Kidney (tissue), 22 donors: ENCODE measurements at places on chromosomes 11 and 22. TPM values are rescaled to one million over a fixed set of nuclear protein-coding genes. Genes with fewer than 3 reads are reported as not detected.

GRCh38 chr22:26542831-26543230 lies 30.6 kb upstream of the TFIP11 start:
- DNase-seq, result no peak

GRCh38 chr11:74714904-74715303 lies 16.3 kb downstream of the CHRDL2 start:
- DNase-seq, result no peak

GRCh38 chr11:69657456-69657910 lies 16.5 kb downstream of the CCND1 start:
- DNase-seq, result no peak

The SERHL2 gene
- 3.1 TPM for total RNA-seq

The RAB36 gene
- total RNA-seq, result 30.5 TPM

DNA sequence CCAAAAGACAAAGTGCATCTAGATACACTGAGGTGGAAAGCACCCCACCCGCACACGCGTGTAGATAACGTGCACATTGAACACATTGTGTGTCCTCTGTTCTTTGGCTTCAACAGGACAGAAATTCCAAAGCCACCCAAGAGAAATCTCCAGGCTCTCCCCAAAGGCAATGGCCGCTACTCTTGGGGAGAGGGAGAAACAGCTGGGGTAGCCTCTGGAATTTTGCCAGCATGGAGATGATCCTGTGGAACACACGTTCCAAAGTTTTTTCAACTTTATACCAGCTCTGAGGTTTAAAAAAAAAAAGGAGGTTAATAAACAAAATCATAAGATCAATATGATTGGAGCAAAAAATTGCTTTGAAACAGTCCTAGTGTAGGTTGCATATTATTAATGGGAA lies 63.0 kb upstream of the CD82 start:
- DNase-seq, result no peak

GRCh38 chr11:13686776-13687175 lies 18.3 kb downstream of the FAR1 start:
- DNase-seq, result no peak

The FZD4 gene
- total RNA-seq, result 41.4 TPM

GRCh38 chr22:31488988-31489617 lies 539 bp downstream of the EIF4ENIF1 start:
- peak; percentile 74 for DNase-seq

DNA sequence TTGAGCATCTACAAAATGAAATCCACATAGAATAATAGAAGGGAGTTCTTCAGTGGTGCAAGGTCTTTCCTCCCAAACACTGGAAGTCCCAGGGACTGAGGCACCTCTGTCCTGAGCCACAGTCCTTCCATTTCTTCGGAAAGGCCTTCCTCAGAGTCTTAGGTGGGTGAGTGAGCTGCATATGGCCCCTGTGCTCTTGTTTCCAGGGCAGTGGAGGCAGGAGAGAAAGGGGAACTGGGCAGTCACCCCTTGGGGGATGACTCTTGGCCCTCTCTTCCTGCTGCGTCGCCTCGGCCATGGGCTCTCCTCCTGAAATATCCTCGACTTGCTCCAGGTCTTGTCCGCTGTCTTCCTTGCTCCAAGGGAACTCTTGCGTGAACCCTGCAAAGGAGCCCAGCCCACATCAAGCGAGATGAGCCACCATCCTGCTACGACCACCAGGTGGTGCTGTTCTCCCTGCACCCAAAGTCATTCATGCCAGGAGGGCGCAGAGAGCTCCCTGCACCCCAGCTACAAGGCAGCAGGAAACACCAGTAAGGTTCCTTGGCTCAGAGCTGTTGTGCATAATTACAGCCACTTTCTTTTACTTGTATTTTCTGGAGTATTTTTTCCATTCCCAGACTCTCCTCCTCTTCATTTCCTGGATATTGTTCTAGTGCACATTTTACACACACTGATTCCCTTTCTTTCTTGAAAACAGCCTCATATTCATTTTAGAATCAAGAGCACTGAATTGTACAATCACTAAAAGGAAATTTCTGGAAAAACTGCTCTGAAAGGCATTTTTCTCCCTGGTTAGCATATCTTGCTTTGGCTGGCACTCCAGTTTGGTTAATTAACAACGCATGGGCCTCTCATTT lies 397.8 kb downstream of the OPCML start:
- DNase-seq, result peak; percentile 84

DNA sequence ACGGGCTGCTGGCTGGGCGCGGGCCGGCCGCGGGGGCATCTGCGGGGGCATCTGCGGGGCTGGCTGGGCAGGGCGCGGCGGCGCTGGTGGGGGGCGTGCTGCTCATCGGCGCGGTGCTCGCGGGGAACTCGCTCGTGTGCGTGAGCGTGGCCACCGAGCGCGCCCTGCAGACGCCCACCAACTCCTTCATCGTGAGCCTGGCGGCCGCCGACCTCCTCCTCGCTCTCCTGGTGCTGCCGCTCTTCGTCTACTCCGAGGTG lies 194 bp downstream of the DRD4 start:
- DNase-seq, result no peak

The SLC22A25 gene
- total RNA-seq, result not detected

The SHANK3 gene
- 40.5 TPM for total RNA-seq

DNA sequence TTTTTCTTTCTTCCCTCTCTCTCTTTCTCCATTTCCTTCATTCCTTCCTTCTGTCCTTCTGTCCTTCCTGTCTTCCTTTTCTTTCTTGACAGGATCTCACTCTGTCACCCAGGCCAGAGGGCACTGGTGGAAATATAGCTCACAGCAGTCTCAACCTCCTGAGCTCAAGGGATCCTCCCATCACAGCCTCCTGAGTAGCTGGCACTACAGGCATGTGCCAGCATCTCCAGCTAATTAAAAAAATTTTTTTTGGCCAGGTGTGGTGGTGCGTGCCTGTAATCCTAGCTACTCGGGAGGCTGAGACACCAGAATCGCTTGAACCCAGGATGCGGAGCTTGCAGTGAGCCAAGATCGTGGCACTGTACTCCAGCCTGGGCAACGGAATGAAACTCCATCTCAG lies 4.8 kb upstream of the DUSP8 start:
- no peak for DNase-seq

GRCh38 chr11:129453293-129453721 lies 77.7 kb downstream of the BARX2 start:
- DNase-seq, result no peak

- no peak for DNase-seq
These were observed 8.0 kb upstream of the IL2RB start for GRCh38 chr22:37157516-37158285.

DNA sequence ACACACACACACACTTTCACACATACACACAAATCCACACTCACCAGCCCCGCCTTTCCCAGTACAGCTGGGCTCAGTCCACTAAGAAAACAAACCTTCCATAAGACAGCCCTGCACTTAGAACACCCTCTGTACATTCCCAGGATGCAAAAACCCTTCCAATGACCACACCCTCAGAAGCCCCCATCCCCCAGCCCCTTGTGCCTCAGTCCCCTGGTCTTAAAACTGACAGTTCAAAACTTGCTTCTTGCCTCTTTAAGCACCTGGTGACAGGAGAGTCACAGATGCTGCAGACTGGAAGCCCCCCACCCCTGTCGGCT lies 23.0 kb downstream of the APLNR start:
- peak; percentile 59 for DNase-seq

GRCh38 chr11:1933416-1934334 lies 13.5 kb upstream of the MRPL23 start:
- no peak for DNase-seq

The NAALAD2 gene
- total RNA-seq, result 2.0 TPM
